ENCODE measurements at places on chromosomes 11 and 22.

GRCh38 chr22:43955883-43956782 lies 891 bp downstream of the SAMM50 start:
- no peak for DNase-seq

GRCh38 chr11:77244277-77245027 lies 57.0 kb downstream of the GDPD4 start:
- no peak for DNase-seq

- DNase-seq: no peak
Measured at GRCh38 chr11:74754507-74755252, 6.0 kb downstream of the RNF169 start.

- DNase-seq: no peak
Measured at GRCh38 chr11:117511483-117511930, 183.9 kb downstream of the CEP164 start.
